ENCODE measurements at places on chromosomes 7 and 10.

GRCh38 chr10:61871487-61871886 lies 30.0 kb upstream of the ARID5B start:
- DNase-seq = no peak

GRCh38 chr10:103193107-103193819 lies at the start of gene NT5C2:
Gene NT5C2, minus strand, starts transcription at chr10:103193272. Its CDS starts 18,314 bp downstream, at chr10:103174958.
- DNase-seq = peak; percentile 12

DNA sequence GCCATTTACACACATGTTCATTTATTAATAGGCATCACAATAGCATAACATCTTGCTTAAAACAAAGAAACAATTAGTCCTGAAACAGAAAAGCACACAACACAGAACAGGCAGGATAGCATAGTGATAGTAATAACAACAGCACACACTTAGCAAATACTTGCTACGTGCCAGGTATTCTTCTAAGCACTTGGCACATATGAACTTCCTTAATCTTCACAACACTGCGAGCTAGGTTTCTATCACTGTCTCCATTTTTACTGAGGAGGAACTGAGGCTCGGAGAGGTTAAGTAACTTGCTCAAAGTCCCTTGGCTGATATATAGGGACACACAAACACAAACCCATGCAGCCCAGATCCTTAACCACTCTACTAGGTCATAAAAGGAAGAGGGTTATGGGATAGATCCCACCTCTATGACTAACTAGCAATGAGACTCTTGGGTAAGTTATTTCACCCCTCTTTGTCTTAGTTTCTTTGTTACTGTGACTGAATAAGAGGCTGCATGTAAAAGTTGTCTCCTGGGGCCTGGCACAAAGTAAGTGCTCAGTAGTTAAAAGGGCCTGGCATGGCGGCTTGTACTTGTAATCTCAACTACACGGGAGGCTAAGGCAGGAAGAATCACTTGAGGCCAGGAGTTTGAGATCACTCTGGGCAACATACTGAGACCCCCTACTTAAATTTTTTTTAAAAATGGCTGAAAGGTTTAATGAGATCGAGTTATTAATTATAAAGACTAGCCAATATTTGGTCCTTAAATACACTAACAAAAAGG lies 181.0 kb upstream of the RHOBTB1 start:
- DNase-seq = no peak

GRCh38 chr10:19194866-19195265 lies 146.3 kb downstream of the MALRD1 start:
- no peak for DNase-seq

- peak; percentile 87 for DNase-seq
These were observed 131.4 kb downstream of the PRPF18 start for GRCh38 chr10:13717936-13718772.

DNA sequence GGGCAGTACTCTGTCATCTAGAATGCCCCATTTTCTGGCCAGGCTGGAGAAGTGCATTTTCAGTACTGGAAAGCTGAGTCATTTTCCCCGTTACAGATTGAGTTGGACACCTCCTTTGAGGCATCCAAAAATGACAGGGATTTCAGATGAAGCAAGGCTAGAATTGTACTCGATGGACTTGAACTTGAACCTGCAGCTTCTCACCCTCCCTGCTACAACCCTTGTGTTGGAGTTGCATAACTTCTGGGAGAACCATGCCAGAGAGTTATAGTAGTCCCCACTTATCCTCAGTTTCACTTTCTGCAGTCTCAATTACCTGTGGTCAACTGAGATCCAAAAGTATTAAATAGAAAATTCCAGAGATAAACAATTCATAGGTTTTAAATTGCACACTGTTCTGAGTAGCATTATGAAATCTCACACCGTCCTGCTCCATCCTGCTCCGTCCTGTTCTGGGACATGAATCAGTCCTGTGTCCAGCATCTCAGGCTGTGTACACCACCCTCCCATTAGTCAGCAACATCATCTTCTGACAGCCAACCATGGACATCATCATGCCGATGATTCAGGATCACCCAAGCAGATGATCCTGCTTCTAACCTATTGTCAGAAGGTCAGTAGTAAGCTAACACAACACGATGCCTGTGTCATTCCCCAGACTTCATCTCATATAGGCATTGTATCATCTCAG lies 363.7 kb downstream of the DPP6 start:
- DNase-seq = no peak

GRCh38 chr10:48456361-48456804 lies 148.5 kb downstream of the ARHGAP22 start:
- DNase-seq = no peak

DNA sequence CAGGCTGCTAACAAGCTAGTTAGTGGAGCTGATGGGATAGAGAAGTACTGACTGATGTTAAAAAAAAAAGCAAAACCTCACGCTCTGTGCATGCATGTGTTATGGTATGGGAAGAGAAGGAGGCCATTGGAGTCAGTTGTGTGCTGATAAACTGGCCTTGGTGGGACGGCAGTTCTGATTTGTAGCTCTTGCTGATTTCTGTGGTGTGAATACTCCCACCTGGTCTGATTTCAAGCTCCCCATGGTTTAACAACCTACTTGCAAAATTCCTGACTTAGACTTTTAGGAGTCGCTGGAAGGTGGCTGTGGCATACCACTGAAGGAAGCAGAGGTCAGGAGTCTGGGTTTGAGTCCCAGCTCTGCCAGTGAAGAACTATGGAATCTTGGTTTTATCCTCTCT lies 15.2 kb downstream of the CAMK1D start:
- DNase-seq = no peak

- DNase-seq = no peak
These were observed 103.7 kb upstream of the ZMIZ1 start for GRCh38 chr10:78964952-78965633.

GRCh38 chr7:19713676-19714075 lies 4.8 kb upstream of the POLR1F start:
- DNase-seq = no peak

DNA sequence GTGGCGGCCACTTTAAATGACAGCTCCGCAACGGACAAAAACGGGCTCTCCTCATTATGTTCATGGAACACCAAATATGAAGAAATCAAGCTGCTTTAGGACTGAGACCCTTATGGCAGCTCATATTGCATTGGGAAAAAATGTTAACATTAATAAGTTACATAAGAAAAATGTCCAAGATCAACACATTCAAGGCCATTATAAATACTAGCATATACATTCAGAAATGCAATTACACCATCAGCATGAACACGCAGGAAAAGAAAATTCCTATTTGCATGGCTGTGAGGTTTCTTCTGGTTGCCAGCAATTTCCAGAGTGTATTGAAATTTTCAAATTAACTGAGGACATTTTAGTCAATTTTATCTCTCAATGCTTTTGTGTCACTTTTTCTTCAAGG lies 374.1 kb upstream of the NRP1 start:
- no peak for DNase-seq

GRCh38 chr7:138167222-138167621 lies 91.0 kb downstream of the AKR1D1 start:
- no peak for DNase-seq

- DNase-seq = no peak
These were observed 66.5 kb upstream of the SLC35G1 start for GRCh38 chr10:93827056-93827804.

- no peak for DNase-seq
These were observed 85.1 kb downstream of the FAM204A start for GRCh38 chr10:118256825-118257570.

- no peak for DNase-seq
These were observed 125.6 kb upstream of the FRMD4A start for GRCh38 chr10:14456218-14456869.

GRCh38 chr10:26970667-26971066 lies 109.9 kb upstream of the ABI1 start:
- DNase-seq = no peak

Data from skeletal muscle cell (primary cell).